ENCODE measurements at places on chromosomes 13 and 19.

DNA sequence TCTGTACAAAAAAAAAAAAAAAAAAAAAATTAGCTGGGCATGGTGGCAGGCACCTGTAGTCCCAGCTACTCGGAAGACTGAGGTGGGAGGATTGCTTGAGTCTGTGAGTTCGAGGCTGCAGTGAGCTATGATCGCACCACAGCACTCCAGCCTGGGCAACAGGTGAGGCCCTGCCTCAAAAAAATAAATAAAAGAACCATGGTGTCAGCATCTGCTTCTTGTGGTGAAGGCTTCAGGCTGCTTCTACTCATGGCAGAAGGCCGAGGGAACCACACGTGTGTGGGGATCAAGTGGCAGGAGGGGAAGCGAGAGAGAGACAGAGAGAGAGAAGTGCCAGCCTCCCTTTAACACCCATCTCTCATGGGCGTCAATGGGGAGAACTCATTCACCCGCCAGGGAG is 13.5 kb downstream of the BCL3 start:
- no peak for DNase-seq

GRCh38 chr19:13985771-13986347 is 20.3 kb downstream of the RFX1 start:
- no peak for DNase-seq

DNA sequence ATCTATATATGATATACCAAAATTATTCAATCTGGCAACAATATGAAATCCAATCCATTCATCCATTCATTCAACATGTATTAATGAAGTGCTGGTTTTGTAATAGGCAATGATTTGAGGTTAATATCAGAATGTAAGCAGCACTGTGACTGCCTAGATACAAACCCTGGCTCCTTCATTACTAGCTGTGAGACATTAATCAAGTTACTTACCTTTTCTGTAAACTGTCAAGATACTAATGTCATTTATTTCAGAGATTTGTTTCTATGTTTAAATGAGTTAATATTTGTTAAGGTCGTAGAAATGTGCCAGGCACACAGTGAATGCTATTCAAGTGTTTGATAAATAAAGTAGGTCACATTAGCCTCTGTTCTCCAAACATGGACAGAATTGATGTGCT is 40.9 kb downstream of the CLDN10 start:
- no peak for DNase-seq

DNA sequence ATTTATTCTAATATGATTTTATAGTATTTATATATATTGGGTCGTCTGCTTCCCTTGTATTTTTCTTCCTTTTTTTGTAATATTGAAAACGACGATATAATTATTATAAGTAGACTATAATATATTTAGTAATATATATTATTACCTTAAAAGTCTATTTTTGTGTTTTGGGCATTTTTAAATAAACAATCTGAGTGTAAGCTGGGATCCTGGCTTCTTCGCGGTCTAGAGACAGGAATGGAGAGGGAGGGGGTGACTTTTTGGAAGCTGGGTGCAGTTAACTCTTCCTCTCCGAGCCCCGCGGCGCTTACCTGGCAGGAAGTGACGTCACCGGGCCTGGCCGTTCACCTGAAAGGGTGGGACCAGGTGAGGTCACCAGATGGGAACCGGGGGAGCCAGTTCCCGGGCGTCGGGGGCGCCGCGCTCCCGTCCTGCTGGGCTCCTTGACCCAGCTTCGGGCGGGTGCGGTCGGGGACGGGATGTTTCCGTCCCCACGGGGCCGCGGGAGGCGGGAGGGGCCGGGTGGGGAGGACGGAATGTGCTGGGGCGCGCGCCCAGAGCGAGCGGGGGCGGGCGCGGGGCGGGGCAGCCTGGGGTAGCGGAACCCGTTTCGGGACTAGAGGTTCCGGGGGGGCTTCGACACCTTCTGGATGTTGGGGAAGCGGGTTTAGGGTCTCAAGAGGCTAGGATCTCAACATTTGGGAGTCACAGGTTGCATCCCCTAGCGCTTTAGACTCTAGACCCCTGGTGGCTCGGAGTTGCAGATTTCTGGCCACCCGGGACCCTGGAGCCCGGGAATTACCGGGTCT is 2.8 kb downstream of the ZFP36 start:
- peak; percentile 73 for DNase-seq

- peak; percentile 1 for DNase-seq
These were observed 62.3 kb downstream of the CHST8 start for GRCh38 chr19:33683881-33684537.

GRCh38 chr13:64154514-64154913 is 2738.9 kb upstream of the PCDH20 start:
- DNase-seq: no peak

DNA sequence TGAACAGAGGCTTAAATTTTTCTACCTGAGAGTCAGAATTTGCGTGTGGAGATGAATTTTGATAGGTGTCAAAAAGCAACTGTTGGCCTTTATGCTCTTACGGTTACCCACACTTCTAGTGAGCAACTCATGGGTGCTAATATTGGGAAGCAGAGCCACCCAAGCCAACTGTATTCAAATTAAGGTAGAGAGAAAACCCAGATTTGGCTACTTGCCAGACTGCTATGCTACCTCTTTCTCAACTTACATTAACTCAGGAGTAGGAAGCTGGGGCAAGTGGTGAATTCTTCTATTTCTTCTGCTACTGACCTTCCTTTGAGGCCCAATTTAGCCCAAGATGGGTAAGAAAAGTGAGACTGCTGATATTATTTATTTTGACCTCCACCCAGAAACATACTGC is 83.9 kb downstream of the OLFM4 start:
- DNase-seq: no peak

GRCh38 chr13:45141369-45141768 is 21.1 kb downstream of the GTF2F2 start:
- no peak for DNase-seq

GRCh38 chr13:110554227-110554836 is 7.2 kb downstream of the RAB20 start:
- DNase-seq: no peak

DNA sequence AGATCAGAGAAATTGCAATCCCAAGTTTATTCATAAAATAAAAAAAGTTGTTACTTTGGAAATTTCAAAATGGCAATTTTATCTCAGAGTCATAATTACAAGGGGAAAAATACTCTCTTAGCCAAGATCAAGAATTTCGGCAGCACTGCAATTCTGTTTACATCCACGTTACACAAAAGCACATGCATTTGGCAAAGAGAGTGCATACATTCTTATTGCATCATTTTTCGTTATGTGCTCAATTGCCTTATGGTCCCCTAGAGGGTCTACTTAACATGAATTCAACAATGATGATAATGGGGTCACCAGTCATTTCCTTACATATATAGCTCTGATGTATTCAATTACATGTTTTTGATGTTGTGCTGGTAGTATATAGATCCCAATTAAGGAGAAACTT is 498.0 kb downstream of the DIAPH3 start:
- DNase-seq: no peak

DNA sequence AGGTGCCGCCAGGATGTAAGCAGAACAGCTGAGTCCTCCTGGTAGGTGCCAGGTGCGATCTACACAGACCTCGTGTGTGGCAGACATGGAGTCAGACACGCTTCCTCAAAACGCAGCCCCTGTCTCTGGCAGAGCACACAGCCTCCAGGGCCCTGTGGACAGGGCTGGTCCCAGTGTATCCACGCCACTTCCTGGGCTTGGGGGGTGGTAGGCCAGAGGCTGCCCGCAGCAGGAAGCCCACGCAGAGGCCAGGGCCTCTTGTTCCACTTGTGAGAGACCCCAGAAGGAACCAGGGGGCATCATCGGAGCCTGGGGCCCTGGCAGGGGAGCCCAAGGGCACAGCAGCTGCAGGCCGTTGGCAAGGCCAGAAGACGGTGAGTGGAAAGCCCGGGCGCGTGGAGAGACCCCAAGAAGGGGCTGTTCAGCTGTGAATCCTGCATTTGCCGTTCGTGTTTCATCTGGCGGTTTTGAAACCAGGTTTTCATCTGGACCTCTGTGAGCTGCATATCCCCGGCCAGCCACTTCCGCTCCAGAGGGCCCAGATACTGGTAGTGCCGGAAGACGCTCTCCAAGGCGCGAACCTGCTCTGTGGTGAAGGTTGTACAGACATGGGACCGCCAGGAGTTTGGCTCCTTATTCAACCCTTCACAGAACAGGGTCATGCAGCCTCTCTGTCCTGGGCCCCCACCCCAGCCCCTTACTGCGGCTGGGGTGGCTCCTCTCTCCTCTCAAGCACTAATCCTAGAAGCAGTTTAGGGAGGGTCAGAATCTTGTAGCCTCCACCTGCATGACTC is 25.1 kb upstream of the SLITRK1 start:
- DNase-seq: no peak

DNA sequence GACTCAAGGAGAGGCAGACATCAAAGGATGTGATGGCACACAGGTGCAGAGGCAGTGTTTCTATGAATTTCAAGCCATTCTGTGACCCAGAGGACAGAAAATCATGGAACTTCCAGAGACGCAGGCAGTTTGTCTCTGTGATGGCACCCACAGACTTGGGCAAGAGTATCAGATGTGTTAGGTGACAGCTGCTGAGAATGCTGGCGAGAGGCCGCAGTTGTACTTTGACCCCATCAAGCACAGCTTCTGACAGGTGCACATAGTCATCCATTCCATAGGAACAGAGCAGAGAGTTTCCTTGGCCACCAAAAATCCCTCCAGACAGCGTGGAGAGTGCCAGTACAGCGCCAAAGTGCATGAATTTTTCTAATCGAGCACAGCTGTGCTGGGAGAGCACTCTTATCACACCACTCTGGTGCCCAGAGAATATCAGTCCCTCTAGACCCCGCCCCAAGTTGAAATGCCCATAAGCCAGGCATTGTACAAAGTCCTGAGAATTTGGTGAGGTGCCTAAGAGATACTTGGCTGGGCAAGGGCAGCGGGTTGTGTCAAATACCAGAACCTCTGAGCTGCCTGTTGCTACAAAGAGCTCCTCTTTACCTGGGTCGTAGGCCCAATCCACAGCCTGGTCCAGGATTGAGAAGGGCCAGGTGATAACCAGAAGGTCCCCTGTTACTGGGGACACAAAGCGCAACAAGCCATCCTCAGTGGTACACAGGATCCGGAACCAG is 12.4 kb downstream of the WDR87 start:
- no peak for DNase-seq

DNA sequence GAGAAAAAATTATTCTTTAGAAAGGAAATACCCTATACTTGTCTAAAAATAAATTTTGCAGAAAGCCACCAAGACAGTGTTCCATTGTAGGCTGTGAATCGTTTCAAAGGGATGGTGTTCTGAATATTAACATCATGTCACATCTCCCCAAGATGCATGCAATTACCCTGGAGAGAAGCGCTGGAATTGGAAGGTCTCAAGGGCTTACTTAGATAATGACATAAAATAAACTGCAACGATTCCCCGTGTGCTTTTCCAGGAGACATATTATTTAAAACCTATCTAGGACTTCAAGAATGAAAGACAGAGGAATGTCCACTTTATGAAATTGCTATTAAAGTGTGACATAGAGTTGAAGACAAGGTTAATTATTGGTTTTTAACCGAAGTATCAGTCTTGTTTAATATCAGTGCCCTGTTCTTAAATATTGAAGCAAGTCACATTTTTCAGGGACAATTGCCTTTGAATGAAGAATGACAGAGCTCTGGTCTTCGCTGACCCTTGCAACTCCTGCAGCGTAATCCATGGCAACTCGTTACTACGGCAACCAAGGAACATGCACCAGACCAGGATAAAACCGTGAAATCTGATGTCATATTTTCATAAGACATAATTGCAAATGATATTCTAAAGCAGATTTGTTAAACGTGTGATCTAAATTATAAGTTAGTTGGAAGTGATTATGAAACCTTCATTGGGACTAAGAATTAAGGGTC is 91.7 kb downstream of the EFNB2 start:
- no peak for DNase-seq

GRCh38 chr19:37983916-37984315 is 76.9 kb downstream of the SIPA1L3 start:
- DNase-seq: no peak

DNA sequence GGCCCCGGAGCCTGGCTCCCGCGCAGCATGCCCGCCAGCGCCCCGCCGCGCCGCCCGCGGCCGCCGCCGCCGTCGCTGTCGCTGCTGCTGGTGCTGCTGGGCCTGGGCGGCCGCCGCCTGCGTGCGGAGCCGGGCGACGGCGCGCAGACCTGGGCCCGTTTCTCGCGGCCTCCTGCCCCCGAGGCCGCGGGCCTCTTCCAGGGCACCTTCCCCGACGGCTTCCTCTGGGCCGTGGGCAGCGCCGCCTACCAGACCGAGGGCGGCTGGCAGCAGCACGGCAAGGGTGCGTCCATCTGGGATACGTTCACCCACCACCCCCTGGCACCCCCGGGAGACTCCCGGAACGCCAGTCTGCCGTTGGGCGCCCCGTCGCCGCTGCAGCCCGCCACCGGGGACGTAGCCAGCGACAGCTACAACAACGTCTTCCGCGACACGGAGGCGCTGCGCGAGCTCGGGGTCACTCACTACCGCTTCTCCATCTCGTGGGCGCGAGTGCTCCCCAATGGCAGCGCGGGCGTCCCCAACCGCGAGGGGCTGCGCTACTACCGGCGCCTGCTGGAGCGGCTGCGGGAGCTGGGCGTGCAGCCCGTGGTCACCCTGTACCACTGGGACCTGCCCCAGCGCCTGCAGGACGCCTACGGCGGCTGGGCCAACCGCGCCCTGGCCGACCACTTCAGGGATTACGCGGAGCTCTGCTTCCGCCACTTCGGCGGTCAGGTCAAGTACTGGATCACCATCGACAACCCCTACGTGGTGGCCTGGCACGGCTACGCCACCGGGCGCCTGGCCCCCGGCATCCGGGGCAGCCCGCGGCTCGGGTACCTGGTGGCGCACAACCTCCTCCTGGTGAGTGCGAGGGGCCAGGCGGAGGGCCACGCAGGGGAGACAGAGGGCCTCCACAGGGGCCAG is at the start of gene KL:
Gene KL (plus strand): TSS at position 10 of the 909 bp plus-strand sequence. CDS start 18 bp downstream, at position 28.
- DNase-seq: peak; percentile 10

GRCh38 chr13:76570510-76570971 is 315.7 kb downstream of the KCTD12 start:
- DNase-seq: no peak

GRCh38 chr19:33561261-33561660 is 39.7 kb upstream of the PEPD start:
- DNase-seq: no peak

GRCh38 chr19:33239223-33239975 is 13.7 kb upstream of the SLC7A10 start:
- no peak for DNase-seq

GRCh38 chr19:47518139-47518538 is 3.3 kb upstream of the NAPA start:
- DNase-seq: peak; percentile 47

GRCh38 chr19:30028992-30029343 is 86.9 kb downstream of the URI1 start:
- DNase-seq: no peak

GRCh38 chr19:16898361-16899015 is 9.7 kb downstream of the F2RL3 start:
- DNase-seq: no peak

Measured in activated T-cell treated with anti-CD3 and anti-CD28 coated beads for 48 hours (primary cell).